ENCODE measurements at places on chromosomes 6 and 20. TPM values are rescaled to one million over a fixed set of nuclear protein-coding genes. Genes with fewer than 3 reads are reported as not detected.

DNA sequence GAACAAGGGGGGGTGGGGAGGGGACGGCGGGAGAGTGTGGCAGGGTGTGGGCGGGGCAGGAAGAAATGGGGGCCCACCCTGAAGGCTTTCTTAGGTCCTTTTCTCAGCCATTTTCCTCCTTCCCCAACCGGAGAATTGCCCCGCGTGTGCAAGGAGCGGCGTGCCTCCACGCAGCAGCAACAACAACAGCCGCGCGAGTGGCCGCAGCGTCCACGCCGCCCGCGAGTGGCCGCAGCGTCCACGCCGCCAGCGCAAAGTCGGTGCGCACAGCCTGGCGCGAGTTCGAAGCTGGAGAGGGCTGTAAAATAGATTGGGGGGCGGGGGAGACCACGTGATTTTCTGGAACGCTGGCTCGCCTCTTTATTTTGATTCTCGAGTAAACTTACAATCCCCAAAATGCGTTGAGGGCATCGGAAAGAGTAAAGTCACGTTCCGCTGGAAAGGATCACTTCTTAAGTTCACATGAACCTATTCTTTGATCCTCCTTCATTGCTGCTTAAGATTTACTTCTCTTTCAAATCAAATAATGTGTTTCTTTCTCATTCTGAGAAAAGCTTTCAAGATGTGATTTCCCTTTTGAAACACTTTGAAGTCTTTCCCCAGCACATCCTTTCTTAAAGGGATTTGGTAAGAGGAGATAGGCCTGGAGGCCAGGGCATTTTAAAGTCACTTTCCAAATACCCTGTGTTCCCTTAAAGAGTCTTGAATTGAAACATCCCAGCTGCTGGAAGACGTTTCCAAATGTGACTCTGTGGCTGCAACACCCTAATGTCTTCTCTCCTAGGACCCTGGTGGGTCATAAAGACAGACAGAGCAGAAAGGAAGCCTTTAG is 66.7 kb upstream of the ZNF217 start:
- peak overlapping the region; percentile 51 for H3K4me3 ChIP-seq
- no peak for DNase-seq
- H3K4me1 ChIP-seq: peaks cover 55% of the 10 kb centered on the region
- peak overlapping the region; percentile 67 for H3K27ac ChIP-seq

DNA sequence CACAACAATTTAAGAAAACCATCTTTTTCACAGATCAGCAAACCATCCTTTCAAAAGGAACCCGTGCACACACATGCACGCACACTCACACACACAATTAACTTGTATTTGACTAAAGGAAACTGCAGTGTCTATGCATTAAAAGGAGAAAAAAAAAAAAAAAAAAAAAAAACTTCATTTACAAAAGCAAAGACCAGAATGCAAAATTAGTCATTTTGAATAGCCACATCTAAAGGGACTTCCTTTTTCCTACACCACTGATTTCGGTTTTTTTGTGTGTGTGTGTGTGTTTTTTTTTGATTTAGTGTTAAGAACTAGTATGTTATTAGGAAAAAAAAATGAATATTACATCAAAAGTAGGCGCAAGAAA is 6.3 kb downstream of the ZMYND8 start:
- DNase-seq: no peak
- H3K36me3 ChIP-seq: no peaks in the 10 kb centered on the region
- no peaks in the 10 kb centered on the region for H3K27me3 ChIP-seq
- peaks cover 72% of the 10 kb centered on the region for H3K4me1 ChIP-seq
- peak overlapping the region; percentile 68 for H3K27ac ChIP-seq
- no peak overlapping the region for H3K4me3 ChIP-seq

The MATN4 gene
- total RNA-seq: not detected

DNA sequence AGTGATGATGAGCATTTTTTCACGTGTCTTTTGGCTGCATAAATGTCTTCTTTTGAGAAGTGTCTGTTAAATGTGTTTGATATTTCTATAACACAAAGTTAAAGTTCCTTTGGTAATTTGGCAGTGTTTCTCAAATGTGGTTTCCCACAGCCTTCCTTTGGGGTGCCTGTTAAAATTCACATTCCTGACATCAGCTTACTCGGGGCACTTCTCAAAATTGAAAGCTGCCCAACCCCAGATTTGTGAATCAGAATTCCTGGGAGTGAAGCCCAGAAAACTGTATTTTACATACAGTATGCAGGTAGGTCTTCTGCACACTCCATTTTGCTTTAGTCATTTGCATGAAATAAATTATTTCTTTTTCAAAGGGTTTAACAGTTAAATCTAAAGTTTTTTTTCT is 207.9 kb downstream of the GMPR start:
- DNase-seq: no peak
- no peak overlapping the region for H3K27ac ChIP-seq
- H3K4me1 ChIP-seq: no peaks in the 10 kb centered on the region

DNA sequence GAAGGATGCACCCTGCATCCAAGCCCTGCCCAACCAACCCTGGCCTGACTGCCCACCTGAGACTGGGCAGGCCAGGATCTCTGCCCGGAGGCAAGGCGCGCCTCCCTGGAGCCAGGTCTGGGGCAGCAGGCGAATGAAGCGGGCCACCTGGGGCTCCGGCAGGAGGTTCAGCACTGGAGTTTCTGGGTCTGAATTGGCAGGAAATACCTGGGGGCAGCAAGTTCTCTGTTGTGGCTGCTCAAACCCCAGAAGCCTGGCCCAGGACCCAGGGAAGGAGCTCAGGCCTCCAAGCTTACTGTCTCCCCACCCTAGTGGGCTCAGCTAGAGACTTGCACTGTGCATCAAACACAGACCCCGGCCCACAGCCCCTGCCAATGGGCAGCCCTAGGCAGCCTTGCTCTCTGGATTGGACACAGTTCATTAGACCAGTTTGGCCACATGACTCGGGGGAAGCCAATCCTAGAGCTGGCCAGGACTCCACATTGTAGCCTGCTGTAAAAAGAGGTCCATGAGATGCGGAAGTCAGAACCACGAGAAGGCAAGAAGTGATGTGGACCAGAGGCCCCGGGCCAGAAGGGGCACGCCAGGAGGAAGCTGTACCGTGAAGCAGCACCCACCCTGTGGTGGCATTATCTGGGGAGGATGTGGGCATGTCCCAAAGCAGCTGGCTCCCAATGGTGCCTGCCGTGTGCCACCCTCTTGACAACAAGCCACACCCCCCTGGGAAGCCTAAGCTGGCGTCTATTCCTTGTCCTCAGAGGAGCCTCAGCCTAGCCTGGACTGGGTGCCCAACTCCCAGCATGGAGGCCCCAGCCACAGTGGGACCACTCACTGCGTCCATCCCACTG is 3.1 kb downstream of the CPXM1 start:
- no peak overlapping the region for H3K4me3 ChIP-seq
- H3K36me3 ChIP-seq: no peaks in the 10 kb centered on the region

The IP6K3 gene
- 1.5 TPM for total RNA-seq
